Keratinocyte (primary cell): ENCODE measurements at places on chromosomes 6 and 20.

DNA sequence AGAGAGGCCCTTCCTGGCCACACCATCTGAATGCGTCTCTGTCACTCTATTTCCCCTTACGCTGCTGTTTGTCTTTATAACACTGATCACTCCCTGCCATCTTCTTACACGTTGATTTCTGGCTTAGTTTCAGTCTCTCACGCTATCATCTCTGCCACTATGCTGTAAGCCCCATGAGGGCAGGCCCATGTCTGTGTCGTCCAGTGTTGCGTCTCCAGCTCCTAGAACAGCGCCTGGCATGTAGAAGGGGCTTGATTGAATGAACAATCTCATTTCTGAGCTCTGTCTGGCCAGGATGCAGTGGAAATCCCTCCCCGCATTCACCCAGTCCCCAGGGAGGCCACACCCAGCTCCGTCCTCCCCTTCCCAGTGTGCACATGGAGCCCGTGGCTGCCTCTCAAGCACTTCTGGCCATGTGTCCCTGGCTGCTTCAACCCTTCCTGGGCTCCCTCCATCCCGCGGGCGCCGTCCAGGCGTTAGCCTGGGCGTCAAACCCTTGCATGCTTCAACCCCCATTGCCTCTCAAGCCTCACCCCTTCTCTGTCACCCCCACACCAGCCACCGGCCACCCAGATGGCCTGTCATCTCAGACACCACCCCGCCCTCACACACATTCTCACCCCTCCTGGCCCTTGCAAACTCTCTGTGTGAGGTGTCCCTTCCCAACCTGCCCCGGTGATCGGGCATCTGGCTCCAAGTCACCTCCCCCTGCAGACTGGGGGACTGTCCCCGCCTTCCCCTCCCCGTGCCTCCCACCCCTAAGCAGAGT is 71.1 kb downstream of the SRC start:
- no peak for DNase-seq

GRCh38 chr6:24117021-24117420 is 9.0 kb upstream of the NRSN1 start:
- no peak for DNase-seq

- DNase-seq = no peak
Observed at GRCh38 chr20:34978092-34978744, 22.6 kb downstream of the MYH7B start.

DNA sequence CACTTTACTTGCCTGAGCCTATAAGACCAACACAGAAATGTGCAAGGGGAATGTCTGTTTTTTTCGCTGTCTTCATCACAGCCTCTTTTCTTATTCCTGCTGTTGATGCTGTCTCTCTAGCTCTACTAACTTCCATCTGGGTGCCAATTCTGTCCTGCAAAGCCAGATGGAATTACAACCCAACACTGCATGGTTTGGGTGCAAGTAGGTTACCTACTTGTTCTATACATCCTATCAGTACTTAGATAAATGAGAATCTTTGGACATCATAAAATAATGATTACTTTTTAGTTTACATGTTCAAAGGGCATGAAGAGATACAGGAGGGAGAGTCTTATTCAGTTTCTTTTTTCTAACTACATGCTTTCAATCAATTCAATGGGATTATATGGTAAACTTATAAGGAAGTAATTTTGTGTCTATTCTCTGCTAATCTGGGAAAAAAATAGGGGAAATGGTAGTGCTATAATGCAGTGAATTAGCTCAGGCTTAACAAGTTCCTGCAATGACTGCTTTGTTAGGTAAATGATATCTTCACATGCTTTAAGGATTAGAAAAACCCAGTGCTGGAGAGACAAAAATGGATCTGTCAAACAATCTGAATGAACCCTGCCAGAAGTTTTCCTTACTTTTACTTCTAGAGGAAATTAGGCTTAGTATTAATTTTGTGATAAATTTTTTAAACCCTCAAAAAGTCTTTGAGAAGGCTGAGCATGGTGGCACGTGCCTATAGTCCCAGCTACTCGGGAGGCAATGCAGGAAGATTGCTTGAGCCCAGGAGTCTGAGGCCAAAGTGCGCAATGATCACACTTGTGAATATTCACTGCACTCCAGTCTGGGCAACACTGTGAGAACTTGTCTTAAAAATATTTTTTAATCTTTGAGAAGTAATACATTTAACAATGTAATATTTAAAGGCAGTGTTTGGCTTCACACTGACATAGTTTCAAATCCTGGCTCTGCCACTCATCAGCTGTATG is 86.5 kb upstream of the E2F3 start:
- DNase-seq = no peak

DNA sequence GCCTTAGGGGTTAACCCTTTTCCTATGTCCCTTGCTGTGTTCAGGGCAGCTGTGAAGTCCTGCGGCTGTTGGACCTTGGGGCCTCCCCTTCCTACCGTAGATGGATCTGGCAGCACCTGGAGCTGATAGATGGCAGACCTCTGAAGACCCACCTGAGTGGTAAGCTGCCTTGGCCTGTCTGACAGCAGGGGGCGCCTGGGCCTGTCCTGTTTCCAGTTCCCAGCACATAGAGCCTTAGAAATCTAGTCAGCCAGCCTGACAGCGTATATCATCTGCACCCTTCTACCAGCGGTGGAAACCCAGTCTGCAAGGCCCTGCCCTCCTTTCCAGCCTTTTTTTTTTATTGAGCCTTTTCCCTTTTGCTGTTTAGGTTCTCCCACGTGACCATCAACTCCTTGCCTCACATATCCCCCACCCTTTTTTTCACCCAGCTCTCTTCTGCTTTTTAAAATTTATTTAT is 26.6 kb downstream of the CNBD2 start:
- DNase-seq = peak; percentile 55

DNA sequence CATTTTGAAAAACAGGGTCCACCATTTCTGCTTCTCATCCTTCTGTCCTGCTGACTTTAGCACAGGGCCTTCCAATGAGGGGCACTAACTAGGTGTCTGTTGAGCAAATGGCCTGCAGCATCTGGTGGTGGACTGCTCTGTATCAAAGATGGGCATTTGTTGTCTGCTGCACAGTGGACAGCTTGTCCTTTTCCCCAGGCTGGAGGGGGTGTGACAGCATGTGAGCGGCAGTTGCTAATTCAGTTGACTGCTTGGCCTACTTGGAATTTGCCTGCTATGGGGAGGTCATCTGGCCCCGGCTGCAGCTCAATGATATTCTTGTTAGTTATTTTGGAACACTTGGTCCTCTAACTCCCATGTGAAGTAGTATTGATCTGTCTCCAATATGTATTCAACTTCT is 93.7 kb downstream of the SH3BGRL2 start:
- no peak for DNase-seq

GRCh38 chr6:130796313-130796905 is 30.8 kb upstream of the SMLR1 start:
- DNase-seq = no peak

DNA sequence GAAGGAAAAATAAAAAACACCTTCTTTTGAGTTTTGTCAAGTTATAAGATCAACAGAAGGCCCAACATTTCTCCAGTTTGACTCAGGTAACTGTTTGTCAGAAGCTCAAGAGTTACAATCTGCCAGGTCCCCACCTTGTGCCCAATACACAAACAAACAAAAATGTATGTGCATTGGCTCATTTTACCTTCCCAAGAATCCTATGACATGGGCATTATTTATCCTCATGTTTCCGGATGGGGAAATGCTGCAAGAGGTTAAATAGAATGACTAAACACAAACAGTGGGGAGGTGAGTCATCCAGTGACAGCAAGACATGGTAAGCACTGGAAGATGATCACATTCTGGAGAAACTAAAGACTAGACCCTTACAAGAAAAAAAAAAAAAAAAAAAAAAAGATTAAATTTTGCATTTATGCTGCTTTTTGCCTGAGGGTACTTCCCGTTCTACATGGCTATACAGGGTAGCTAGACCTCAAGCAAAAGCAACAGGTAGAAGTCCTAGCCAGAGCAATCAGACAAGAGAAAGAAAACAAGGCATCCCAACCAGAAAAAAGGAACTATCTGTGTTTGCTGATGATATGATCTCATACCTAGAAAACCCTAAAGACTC is 23.6 kb upstream of the ANKRD60 start:
- peak; percentile 35 for DNase-seq

- DNase-seq = no peak
Observed at GRCh38 chr20:20864351-20865096, 152.1 kb upstream of the RALGAPA2 start.
